ENCODE measurements at places on chromosomes 2 and 18.

- no peak for DNase-seq
These were observed 73.8 kb upstream of the MGAT4A start for GRCh38 chr2:98804736-98805135.

DNA sequence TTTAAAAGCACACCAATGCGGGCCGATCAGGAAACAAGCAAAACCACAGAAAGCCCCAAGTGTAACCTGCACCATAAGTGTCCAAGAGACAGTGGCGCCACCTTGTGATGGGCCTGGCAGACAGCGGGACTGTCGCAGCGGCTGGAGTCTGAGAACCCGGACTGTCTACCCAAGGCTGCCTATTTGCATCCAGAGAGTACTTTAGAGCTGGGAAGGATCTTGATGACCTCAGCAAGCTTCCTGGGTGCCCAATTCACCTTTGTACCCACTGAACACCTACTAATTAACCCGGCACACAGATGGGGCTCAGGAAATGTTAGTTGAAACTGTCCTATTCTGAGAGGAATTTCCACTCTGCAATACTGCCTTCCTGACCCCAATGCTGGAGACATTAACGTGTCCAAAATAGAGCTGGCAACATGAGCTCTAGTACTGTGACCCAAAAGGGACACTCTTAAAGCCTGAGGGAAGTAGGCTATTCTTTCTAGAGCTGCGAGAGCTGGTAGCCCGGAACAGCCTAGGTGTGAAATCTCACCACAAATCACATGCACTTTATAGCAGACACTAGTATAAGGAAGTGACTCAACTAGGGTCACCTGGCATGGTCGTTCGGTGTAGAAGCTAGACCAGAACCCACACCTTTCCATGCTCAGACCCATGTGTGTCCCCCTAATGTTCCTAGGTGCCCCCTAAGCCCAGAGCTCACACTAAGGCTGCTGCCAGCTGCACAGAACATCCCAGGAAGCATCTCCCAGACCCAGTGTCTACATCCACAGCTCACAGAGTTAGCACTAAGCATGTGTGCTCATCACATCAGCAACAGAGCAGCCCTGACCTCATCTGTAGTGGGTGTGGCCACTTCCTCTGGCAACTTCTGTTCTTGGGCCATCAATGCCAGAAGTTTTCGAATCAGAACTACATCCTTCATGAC, 25.4 kb downstream of the POLR1A start:
- DNase-seq: no peak

DNA sequence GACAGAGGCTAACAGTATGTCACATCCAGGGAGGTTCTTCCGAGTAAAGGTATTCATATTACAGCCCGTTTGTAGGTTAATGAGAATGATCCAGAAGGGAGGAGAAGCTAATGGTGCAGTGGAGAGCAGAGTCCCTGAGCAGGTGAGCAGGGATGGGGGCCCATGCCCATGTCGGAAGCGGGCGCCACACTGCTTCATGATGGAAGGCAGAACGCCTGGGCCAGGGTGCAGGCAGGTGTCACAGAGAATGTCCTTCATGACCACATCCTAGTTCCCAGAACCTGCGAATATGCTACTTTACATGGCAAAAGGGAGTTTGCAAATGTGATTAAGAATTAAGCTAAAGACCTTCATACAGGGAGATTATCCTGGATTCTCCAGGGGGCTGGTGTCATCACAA, 4.0 kb downstream of the HES6 start:
- DNase-seq: no peak

- DNase-seq: no peak
These were observed 430 bp downstream of the BIN1 start for GRCh38 chr2:127106457-127106990.

DNA sequence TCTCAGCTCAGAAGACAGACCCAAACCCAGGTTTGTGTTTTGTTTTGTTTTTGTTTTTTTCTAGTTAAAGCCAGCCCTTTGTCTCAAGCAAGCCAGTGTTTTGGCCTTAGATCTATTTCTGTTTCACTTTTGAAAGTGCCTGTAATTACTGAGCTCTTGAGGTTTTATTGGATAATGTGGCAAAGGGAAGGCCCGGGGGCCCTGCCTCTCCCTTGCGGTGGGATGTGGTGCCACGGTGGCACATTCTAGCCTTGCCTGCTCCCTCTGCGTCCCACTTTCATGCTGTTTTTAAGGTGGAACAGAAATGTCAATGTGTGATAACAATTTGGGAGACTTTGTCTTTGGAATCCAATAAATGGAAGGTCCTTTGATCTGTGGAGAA, 2.5 kb downstream of the HPCAL1 start:
- no peak for DNase-seq

DNA sequence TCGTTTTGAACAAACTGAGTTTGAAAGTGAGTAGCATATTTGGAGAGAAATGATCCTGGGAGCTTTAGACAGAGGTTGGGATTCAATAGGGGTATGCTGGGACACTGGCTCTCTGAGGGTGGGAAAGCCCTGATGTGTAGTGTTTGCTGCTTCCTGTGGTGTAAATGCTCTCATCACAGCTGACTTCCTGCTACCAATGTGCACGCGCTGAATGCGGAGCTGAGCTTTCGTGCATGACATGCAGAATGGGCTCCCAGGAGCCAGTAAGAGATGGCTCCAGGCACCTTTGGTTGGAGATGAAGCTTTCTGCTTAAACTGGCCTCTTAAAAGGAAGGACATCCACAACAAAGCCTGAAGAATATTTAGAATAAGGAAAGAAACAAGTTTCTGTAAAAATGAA, 224.1 kb upstream of the CCDC150 start:
- DNase-seq: no peak

DNA sequence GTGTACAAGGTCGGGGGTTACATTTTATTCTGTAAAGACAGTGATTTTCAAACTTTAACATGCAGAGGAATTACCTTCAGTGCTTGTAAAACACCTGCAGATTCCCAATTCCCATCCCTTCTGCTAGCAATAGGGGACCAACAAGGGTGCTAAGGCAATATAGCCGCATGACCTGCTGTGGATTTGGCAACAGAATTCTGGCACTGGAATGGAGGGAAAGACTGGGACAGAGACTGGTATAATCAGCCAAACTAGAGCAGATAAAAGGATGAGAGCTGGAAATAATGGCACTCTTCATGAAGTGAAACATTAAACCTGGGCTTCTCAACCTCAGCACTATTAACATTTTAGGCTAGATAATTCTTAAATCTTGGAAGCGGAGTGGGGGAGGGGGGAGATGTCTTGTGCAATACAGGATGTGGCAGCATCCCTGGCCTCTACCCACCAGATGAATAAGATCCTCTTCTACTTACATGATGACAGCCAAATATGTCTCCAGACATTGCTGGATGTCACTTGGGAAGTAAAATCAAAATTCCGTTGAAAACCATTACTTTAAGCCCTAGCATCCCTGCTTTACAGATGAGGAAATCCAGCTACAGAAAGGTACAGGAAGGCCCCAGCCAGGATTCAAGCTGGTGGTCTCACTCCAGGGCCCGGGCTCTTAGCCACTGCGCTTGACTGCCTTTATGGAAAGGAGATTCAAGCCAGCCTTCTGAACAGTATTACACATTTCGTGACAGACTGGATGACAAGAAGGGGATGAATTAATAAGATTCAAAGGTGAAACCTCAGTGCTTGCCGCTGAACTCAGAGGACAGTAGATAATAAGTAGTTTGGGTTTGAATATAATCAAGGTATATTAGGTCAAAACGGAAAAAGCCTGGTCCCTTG, 1.7 kb downstream of the EVA1A start:
- DNase-seq: peak; percentile 63

DNA sequence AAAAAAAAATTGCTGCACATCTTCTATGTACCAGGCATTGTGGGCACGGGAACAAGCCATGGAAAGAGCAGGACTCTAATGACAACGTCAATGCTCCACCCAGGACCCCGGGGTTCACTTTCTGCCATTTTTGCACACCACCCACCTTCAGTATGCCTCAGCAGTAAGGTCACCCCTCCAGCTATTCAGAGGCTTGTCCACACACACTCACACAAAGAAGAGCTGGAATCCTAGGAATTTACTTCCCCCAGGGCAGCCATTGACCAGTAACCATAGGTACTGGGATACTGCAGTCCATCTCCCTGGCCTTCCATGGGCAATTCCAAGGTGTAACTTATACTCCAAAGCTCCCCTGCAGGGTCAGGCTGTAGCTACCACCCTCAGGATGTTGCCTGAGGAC, 170.8 kb downstream of the SUCLG1 start:
- no peak for DNase-seq

DNA sequence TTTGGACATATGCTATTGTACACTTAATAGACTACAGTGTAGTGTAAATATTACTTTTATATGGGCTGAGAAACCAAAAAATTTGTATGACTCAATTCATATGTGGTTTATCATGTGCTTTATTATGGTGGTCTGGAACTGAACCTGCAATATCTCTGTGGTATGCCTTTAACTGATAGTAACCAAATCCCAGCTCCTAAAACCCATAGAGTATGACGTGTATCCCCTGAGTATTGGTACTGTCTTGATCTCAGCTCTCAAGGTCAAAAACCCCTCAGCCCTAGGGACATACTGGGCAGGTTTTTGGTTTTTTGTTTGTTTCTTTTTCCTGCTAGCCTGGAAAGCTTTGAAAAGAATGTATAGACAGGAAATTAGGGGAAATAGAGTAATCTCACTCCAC, 42.2 kb upstream of the ARHGAP15 start:
- DNase-seq: no peak

DNA sequence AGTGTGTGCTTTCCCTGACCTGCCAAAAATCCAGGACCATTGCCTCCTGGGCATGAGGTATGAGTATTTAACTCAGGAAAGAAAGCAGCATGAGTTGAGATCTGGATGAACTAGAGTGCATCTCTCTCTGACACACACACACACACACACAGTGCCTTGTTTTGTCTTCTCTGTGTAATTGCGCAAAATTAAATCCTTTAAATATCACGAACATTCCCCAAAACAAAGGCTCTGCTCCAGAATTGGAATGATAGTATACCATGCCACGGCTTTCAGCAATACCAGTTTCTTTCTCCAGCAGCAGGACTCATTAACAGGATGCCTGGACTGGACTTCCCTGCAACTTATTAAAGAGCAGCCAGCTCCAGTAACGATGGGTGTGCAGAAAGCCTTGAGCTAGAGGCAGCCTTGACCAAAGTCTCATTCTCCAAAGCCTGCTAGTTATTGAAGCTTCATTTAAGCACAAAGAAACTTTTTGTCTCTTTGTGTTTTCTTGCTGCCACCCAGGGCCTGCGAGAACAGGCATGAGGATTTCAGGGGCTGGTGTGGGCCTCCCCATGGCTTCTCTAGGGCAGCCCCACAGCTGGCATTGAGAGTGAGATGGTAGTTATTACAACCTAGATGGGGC, 101.7 kb downstream of the NRP2 start:
- no peak for DNase-seq

GRCh38 chr2:32572737-32573136, 55.1 kb upstream of the TTC27 start:
- no peak for DNase-seq

GRCh38 chr2:150710041-150710440, 222.6 kb upstream of the RND3 start:
- DNase-seq: no peak

- DNase-seq: no peak
These were observed 117.9 kb downstream of the KCNH7 start for GRCh38 chr2:162720559-162721271.

GRCh38 chr2:237280229-237280628, 133.7 kb downstream of the COL6A3 start:
- DNase-seq: peak; percentile 97

DNA sequence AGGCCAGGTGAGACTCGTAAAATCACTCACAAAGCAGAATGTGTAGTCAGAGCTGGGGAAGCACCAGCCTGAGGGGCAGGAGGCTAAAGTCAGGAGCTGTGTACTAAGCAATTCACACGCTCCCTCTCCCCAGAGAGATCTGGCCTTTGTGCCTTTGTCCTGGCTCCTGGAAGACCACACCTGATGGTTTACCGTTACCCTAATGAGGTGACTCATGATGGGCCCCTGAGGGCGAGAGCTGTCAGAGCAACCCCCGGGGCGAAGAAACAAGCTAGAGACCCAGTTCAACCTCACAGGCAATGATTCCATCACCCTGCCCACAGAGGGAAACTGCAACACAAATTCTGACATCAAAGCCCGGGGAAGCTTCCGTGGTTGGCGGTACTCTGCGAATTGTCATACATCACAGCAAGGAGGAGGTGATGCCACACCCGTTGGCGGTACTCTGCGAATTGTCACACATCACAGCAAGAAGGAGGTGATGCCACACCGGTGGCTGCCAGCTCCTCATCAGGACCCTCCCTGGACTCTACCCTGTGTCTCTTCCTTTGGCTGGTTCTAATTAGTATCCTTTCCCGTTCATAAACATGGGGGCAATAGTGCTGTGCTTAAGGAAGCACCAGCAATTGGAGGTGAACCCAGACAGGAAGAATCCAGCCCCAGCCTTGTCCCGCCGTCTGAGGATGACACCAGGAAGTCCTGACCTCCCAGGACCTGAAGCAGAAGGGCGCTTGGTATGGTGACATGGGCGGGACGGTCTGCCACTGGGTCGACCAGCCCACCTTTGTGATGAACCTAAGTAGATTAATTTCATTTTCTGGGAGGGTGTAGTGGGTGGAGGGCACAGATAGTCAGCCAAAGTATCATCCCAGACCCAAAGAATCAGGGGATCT, 30.5 kb downstream of the B3GNT7 start:
- no peak for DNase-seq

DNA sequence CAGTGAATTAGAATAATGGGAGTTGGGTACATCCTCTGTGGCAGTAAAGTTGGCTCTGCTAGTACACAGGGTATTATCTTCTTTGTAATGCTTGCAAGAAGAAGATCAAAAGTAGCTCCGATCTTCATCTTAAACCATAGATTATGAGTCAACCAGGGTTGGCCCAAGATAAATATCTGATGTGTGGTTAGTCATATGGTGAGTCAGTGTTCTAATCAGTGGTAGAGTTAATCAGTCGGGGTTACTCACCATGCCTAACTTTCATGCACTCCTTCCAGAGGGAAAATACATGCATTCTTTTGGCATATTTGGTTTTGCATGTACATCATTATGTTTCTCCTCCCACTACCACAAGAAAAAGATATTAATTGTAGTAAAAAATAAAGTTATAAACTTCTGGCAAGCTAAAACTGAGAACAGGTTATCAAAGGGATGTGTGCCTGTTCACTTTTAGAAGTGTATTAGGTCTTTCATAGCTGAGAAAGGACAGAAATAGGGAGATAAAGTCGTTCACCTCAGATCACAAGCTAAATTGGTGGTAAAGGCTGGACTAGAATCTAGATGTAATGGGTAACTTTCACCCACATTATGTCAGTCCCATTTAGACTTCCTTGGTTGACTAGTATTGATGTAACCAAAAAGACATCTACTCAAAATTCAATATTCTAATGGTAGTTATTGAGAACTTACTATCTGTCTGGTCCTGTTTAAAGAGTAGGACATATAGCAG, 684.4 kb downstream of the IRS1 start:
- peak; percentile 91 for DNase-seq

DNA sequence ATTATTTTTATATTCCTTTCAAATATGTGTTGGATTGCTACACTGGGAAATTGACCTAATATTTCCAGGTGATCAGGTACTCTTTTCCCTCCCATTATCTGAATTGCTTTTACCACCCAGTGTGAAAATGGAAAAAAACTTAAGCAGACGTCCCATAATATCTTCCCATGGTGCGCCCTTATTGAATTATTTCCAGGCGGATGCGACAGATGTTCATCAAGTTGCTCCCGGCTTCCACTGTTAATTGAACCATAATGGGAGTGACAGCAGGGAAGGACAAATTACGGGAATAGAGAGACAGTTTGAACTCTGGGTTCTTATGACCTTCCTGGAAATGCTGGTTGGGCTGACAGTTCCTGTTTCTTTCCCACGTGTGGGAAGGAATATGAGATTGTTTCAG, 93.3 kb downstream of the THSD7B start:
- no peak for DNase-seq
